ENCODE measurements at places on chromosomes 2 and 18. TPM values are rescaled to one million over a fixed set of nuclear protein-coding genes. Genes with fewer than 3 reads are reported as not detected.

DAW1 gene
- total RNA-seq = not detected

TGFA gene
- total RNA-seq = not detected

PLA2R1 gene
- not detected for total RNA-seq

SIX3 gene
- total RNA-seq = not detected

ELOA2 gene
- total RNA-seq = not detected

DOK6 gene
- 0.02 TPM for total RNA-seq

SATB2 gene
- 0.05 TPM for total RNA-seq

CROCC2 gene
- not detected for total RNA-seq

HSBP1L1 gene
- 18.3 TPM for total RNA-seq

DSG4 gene
- total RNA-seq = not detected

IKZF2 gene
- total RNA-seq = 2.1 TPM

ALPP gene
- not detected for total RNA-seq

CMPK2 gene
- 20.6 TPM for total RNA-seq

TM4SF20 gene
- not detected for total RNA-seq

M1AP gene
- not detected for total RNA-seq

DSC3 gene
- not detected for total RNA-seq

IMMT gene
- total RNA-seq = 142 TPM

R3HDM1 gene
- 42.4 TPM for total RNA-seq
